ENCODE measurements at places on chromosomes 6 and 20.

DNA sequence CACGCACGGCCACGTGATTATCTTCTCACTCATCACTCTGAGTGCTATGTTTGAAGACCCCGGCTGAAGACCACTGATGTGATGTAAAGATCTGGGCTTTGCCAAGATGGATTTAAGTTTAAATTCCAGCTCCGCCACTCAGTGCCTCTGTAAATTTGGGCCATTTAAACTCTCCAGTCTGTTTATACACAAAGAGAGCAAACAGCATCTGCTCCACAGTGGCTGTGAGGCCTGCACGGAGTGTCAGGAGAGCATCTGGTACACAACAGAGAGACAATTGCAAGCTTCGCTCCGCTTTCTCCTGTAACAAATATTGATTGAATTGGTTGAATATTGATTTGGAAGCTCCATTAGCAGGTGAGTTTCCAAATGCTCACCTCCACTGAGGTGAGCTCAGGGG lies 80.5 kb upstream of the FRMD1 start:
- DNase-seq, result no peak

- no peak for DNase-seq
Observed at GRCh38 chr6:26383624-26384417, 913 bp downstream of the BTN2A2 start.

GRCh38 chr6:161029195-161029809 lies 37.7 kb downstream of the MAP3K4 start:
- no peak for DNase-seq

- DNase-seq, result no peak
Observed at GRCh38 chr6:4010689-4011090, 68.2 kb downstream of the FAM217A start.

GRCh38 chr6:150788089-150788488 lies 77.4 kb upstream of the MTHFD1L start:
- no peak for DNase-seq

- no peak for DNase-seq
Observed at GRCh38 chr6:139766796-139767195, 392.3 kb upstream of the CITED2 start.

DNA sequence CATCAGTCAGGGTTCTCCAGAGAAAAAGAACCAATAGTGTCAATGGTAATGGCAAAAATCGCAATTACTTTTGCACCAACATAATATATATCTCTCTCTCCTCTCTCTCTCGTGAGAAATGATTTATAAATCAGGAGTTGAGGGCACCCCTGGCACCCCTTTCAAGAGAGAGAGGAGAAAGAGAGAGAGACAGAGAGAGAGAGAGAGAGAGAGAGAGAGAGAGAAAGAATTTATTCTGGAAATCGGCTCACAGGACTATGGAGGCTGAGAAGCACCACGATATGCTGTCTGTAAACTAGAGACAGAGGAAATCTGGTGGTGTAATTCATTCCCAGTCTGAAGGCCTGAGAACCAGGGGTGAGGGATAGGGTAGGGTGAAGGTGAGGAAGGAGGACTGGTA lies 201.9 kb upstream of the MAP3K7 start:
- DNase-seq, result no peak

DNA sequence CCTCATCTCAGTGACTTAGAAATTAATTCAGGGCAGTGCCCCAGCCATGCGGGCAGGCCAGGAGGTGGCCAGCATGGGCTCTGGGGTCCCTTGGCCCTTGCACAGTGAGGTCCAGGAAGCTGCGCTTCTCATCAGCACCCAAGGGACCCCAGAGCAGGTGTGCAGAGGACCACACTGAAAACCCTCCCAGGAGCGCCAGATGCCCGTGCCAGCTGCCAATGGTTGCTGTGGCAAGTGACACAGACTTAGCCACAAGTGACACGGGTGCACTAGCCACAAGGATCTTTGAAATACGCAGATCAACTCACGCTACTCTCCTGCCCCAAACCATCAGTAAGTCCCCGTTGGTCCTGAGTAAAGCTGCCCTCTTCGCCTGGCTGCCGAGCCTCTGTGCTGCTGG lies 88.1 kb downstream of the ERMARD start:
- DNase-seq, result no peak

DNA sequence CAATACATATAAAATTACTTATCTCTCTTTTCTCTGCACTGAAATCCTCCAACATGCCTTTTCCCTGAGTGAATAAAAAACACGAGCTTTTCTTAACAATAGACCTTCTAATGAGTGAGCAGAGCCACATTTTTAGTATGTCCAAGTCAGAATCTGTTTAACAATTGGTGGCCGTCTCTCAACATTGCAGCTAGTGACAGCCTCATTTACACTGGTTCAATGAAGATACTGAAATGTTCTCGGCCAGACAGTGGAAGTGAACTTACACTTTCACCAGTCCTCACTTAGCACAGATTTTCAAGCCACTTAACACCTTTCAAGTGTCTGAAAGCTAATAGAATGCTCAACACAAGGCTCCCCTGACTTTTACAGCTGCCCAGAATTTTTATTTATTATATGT lies 767.1 kb downstream of the KIF16B start:
- no peak for DNase-seq

DNA sequence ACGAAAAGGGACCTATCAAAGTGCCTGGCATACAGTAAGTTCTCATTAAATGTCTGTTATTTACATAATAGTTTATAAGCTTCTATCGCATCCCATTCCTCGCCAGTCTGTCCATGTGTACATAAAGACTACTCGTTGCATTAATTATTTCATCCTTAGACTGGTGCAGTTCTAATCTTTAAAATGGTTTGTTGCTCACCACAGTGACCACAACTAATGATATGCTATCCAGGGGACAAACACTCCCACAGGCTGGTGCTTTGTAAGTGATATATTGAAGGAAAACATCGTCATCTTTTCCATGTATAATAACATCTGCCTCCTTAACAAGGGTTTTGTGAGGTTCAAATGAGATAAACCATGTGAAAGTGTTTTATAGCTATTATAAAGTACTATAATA lies 39.0 kb upstream of the HBS1L start:
- DNase-seq, result no peak

GRCh38 chr6:11975353-11975977 lies 36.6 kb upstream of the HIVEP1 start:
- no peak for DNase-seq

- DNase-seq, result no peak
Observed at GRCh38 chr6:7617801-7618764, 28.1 kb downstream of the SNRNP48 start.

- DNase-seq, result no peak
Observed at GRCh38 chr6:24990236-24990845, 54.6 kb upstream of the RIPOR2 start.

DNA sequence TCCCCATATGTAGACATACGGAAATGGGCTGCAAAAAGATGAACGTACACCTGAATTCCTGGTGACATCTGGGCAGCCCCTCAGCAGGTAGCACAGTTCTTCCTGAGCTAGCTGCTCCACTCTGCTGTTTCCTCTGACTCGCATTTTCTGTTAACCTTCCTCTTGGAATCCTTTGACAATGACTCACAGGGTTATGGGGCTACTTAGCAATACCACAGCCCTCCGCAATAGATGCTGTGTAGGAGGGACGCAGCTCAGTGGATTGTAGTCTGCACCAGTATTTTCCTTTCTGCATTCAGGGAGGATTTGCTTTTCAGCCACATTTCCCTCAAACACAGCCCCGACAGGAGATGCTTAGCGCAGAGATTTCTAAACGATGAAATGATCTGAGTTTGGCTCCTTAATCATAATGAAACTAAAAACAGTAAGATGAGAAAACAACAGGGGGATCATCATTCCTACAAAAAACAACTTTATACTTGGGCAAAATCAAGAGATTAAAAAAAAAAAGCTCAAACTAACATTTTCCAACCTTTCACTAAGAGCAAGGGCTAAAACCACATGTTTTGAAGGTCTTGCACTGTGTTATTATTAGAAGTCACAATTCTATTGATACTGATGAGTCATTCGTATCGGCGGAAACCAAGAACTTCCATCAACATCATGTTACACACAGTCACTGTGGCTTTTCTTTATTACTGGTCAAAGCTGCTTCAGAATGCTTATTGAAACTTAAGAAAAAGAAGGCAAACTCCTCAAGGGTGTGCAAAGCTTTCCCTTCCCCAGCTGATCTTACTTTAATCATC lies 12.2 kb downstream of the BACH2 start:
- DNase-seq, result no peak

- no peak for DNase-seq
Observed at GRCh38 chr6:89859744-89860143, 30.1 kb downstream of the CASP8AP2 start.

DNA sequence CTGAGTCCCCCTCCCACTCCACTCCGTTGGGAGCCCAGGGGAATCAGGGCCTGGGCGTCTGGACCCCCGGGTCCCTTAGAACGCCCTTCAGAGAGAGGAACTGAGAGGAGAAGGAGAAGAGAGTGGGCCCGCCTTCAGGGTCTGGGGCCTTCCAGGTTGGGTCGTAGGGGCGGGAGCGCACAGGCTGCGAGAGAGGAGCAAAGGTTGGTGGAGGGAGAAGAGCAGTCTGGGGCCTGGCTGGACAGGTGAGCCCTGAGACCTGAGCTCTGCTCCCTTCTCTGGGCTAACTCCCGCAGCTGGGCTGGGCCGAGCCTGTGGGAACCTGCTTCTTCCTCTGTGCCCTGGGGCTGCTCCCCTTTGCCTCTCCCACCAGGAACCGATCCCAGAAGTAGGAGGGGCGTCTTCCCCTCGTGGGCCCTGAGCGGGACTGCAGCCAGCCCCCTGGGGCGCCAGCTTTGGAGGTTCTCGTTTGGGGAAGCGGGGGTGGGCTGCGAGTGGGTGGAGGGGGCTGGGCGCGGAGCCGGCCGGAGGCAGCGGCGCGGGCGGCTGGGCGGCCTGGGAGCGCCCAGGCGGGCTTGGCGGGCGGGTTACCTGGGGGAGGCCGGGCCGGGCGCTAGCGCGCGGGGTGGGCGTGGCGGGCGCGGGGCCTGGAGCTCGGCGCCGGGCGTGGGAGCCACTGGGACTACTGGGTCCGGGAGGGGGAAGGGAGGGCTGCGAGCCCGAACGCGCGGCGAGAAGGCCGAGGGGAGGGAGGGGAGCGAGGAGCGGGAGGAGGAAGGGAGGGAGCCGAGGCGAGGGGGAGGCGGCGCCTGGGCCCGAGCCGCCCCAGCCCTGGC lies at the start of gene DDR1:
Gene DDR1, plus strand, starts transcription at position 835 of the 836 bp plus-strand sequence. CDS start 4,211 bp downstream, outside the sequence.
- DNase-seq, result no peak

- no peak for DNase-seq
Observed at GRCh38 chr20:10231290-10231689, 12.7 kb downstream of the SNAP25 start.

GRCh38 chr20:32559205-32559752 lies 25.9 kb downstream of the NOL4L start:
- no peak for DNase-seq

DNA sequence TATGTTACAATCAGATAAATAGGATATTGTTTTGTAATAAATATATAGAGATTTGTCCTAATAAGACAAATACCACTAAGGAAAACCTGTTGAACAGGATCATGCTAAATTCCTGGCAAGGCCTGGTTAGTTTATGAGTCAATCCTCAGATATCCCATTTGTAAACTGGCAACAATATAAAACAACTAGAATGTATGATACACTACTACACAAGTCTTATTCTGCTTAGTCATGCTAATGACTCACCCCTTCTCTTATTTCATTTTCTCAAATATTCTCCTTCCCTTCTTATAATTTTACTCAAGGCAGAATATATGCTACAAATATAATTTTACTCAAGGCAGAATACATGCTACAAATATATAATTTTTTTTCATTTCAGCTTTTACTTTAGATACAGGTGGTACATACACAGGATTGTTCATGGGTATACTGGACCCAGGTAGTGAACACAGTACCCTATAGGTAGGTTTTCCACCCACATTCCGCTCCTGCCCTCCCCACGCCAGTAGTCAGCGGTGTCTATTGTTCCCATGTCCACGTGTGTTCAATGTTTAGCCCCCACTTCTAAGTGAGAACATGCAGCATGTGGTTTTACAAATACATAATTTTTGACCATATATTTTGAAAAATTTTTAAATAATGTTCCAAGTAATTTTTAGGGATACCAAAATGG lies 6.3 kb downstream of the OSER1 start:
- no peak for DNase-seq

- DNase-seq, result no peak
Observed at GRCh38 chr6:62976566-62976965, 234.7 kb upstream of the FKBP1C start.

DNA sequence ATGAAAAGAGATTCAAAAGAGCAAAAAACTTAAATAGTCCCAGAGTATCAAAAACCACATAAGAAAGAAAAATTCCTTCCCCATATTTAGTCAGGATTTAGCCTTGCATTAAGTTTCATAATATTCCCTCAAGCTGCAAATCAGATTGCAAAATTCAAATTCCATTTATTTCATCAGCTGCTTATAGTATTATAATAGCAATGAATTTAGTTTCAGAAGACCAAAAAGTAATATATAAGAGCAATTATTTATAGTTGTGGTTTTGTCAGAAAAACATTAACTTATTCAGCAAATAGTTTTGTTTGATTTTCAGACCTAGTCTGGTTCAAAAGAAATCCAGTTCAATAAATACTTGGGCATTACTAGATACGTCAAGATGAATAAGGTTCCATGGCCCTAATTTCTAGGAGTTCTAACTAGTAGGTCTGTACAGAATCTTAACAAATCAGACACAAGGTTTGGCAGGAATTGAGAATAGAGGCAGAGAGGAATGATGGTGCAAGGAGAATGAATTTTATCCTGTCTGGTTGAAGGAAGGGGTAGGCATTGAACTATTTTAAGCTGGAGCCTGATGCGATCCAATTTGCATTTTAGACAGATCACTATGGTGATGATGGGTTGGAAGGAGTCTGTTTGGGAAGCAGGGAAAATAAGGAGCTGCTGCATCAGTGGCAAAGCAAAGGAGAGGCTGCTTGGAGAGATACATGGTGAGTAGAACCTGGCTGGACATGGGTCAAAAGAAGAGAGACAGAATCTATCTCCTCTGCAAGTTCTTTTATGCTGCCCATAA lies 163.9 kb upstream of the STXBP5 start:
- no peak for DNase-seq

GRCh38 chr6:108102965-108103364 lies 28.4 kb upstream of the OSTM1 start:
- no peak for DNase-seq

DNA sequence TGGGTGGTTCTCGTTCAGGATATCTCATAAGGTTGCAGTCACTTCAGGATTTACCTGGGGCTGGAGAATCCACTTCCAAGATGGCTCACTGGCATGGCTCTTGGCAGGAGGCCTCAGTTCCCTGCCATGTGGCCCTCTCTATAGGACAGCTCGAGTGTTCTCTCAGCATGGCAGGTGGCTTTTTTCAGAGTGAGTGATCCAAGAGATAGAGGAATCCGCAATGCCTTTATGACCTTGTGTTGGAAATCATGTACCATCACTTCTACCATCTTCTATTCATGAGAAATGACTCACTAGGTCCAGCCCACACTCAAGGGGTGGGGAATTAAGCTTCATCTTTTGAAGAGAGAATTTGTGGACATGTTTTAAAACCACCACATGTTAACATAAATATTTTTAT lies 37.8 kb downstream of the PPP1R16B start:
- DNase-seq, result no peak
